T-cell (primary cell): ENCODE measurements at places on chromosomes 6 and 20. TPM values are rescaled to one million over a fixed set of nuclear protein-coding genes. Genes with fewer than 3 reads are reported as not detected.
A peak's percentile ranks its signal among the peaks of the same experiment; 100 is the strongest.

DNA sequence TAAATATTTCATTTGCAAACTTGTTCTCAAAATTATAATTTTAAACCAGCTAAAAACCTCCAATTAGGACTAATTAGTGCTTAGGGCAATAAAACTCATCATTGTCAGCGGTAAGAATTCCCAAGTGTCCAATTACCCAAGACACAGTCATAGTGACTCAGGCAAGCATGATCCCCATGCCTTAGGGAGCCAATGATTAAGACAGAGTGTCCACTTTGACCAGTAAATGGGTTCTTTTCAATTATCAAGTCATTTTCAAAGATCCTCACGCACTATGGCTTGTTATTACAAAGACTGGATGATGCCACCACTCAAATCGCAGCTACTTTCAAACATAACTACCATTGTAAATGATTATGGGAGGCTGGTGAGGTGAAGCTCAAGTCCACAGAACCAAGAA lies 114.0 kb downstream of the BFSP1 start:
- DNase-seq, result no peak

DNA sequence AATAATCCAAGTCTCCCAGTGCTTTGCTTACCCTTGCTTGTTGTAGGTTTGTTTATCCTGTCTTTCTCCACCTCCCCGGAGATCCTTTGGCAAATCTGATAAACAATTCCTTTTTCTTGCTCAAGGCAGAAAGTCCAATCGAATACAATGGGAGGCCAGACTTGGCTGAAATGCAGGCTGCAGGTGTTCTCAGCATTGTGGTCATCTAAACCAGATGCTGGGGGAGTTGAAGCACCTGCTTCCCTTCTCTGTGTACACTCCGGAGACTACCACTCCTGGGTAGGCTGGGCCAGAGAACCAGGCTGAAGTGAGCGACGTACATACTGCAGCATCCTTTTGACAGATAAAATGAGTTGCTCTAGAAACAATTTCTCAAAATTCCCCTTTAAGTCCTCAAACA lies 82.6 kb upstream of the PREP start:
- no peak for DNase-seq

DNA sequence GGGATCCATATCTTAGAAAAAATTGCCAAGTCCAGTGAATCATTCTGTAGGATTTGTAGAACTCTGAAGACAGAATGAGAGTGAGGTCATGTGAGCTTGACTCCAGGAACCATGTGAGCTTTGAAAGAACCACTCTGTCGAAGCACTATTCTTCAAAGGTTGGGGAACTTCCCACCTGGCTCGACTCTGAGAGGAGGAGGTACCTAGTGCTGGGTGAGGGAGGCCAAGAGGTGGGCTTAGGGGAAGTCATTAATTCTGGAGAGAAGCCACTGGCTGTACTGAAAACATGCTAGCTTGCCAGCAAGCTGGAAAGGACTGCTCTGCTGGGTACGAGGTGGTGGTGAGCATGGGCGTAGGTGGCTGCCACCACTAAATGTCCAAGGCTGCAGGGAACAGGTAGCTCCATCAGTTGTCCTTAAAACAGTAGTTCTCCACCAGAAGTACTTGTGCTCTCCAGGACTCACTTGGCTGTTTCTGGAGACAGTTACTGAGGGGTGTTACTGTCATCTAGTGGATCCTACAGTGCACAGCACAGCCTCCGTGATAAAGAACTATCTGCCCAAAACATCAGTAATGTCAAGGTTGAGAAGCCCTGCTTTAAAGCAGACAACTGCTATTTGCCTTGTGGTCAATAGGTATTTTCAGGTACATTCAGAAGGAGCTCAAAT lies 34.7 kb upstream of the SYNJ2 start:
- peak; percentile 12 for DNase-seq

- DNase-seq, result no peak
Observed at GRCh38 chr6:147941143-147941542, 401.5 kb upstream of the SASH1 start.

Gene MATN4
- total RNA-seq, result not detected

Gene FAXC
- total RNA-seq, result not detected
